Thoracic aorta (tissue), 2 donors: ENCODE measurements at places on chromosomes 7 and 10.

GRCh38 chr7:106883456-106884026 lies 18.5 kb downstream of the PIK3CG start:
- DNase-seq: no peak

DNA sequence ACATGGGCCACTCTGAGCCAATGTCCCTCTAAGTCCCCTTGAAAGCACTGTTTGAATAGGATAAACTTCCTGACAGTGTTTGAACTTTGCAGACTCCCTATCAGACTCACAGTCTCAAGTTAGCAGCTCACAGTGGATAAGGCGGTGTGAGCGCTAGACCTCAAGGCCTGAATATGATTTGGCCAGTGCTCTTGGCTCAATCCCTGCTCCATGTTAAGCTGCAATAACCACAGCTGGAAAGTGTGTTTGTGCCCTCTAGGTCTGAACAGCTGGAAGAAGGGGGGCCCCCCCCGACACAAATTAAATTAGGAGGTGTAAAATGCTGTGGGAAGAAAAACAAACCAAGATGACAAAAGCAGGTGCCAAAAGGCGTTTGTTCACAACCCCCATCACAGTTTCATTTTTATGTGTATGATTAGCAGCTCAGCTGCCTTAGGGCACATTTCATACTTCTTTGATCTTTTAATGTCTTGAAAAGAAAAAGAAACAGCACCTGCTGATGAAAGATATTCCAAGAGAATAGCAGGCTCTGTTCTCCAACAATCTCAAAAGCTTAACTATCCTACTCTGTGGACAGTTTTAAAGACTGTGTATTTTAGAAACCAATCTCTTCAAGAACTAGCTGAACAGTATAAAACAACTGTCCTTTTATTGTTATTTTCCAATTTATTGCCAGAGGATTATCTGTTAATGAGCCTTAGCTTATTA lies 167.6 kb downstream of the SNX13 start:
- DNase-seq: no peak

DNA sequence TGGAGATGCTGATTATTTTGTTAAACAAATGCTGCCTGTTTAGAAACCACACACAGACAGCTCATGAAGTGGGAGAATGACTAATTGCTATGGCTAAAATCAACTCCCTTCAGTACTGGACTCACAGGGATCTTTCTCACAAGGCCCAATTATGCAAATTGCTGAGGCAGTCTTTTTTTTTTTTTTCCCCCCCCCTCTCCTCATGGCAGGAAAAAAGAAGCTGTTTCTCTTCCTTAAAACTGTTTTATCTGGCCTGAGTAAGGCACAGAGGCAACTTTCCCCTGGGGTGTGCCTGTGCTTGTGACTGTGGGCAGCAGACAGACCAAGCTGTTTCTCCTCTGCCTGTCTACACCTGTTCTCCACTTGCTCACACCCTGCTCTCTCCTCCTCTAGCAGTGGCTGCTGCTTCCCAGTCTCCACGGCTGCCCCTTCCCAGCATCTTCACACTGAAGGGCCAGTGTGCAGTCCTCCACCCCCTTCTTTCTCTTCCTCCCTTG lies 65.4 kb upstream of the STEAP1B start:
- DNase-seq: no peak

DNA sequence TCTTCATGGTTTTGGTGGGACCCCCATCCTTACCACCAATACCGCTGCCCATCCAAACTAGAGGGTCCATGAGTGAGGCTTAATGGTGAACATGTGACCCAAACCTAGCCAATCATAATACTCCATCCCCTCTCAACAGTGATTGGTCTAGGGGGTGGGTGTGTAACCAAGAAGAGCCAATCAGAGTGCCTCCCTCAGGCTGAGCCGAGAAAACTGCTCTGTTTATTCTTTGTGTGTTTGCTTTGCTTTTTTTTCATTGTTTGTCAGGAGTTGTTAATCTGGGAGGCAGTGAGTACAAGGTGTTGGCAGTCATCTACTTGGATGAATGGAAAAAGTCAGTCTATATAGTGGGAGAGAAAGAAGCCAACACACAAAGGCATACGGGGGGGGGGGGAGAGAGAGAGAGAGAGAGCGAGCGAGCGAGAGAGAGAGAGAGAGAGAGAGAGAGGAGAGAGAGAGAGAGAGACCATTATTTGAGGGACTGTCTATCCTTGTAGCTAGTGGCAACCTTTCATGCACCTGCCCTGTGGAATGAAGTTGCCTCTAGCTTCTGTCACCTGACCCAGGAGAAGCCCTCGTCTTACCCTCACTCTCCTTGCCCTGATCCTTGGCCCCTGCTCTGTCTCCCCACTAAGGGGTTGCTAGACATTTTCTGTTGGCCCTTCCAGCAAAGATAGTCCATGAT lies 441.7 kb downstream of the TYW1 start:
- no peak for DNase-seq
